ENCODE measurements at places on chromosomes 13 and 19.
A peak's percentile ranks its signal among the peaks of the same experiment; 100 is the strongest.

DNA sequence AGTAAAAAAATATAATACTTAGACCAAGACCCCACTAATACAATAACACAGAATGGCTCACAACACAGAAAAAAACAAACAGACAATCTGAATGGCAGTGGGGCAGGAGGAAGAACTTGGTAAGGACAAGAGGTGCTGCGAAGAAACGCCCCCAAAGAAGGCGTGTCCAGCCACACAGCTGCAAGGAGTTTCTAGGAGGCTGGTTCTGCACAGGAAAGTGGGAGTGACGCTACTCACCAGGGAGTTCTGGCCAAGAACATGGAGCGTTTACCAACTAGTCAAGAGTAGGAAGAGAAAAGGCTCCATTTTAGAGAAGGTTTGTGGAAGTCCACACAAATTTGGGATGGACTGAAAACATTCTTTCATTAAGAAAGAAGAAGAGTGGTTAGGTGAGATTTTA is 95.3 kb upstream of the SLC15A1 start:
- DNase-seq = no peak

DNA sequence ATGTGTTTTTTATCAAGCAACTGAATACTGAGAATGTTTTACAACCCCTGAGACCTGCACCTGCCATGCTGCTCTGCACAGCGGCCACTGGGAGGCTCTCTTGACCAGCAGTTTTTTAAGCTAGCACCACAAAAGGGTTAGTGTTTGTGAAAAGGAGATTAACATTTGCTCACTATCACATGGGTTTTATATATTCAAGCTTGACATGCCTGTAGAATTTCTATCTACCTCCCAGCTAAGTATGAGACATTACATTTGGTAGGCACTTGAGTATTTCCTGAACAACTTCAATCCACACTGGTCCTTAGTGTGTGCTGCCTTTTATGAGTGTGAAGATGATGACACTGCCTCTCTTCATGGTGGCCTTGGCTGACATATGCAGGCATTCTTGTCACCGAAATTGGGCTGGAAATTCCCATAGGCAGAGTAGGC is 1238.9 kb downstream of the UQCRFS1 start:
- DNase-seq = peak; percentile 42

GRCh38 chr13:41588899-41589298 is 131.5 kb downstream of the RGCC start:
- DNase-seq = peak; percentile 95

- no peak for DNase-seq
These were observed 1.9 kb upstream of the PEG3 start for GRCh38 chr19:56842412-56842811.

DNA sequence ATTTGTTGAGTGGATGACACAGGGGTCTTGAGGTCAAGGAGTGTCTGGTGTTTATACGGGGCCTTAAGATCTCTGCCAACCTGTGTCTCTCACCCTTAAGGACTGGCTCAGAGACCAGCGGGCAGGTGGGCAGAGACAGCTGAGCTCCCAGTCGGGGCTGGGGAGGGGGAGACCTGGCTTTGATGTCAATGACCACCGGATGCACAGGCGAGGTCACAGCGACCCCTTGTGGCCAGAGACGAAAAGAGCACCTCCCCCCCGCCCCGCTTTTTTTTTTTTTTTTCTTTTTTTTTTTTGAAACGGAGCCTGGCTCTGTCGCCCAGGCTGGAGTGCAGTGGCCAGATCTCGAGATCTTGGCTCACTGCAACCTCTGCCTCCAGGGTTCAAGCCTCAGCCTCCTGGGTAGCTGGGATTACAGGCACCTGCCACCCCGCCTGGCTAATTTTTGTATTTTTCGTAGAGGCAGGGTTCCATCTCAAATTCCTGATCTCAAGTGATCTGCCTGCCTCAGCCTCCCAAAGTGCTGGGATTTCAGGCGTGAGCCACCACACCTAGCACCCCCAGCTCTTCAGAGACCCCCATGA is 12.1 kb upstream of the KLK14 start:
- no peak for DNase-seq

All from AG10803 (cell line).